A549 treated with CpdA at 1 μM for 4 hours (cell line): ENCODE measurements at places on chromosomes 5 and 9. TPM values are rescaled to one million over a fixed set of nuclear protein-coding genes. Genes with fewer than 3 reads are reported as not detected.

The KIF24 gene
- total RNA-seq: 3.4 to 3.8 TPM (median 3.6 TPM) in 5 replicates

The KCNIP1 gene
- total RNA-seq: not detected in 5 replicates

The SLC4A9 gene
- total RNA-seq: 0.01 TPM in 1 of 5 replicates, not detected in the others

The LEAP2 gene
- total RNA-seq: 0.87 to 1.7 TPM (median 1.5 TPM) in 5 replicates

The SLCO6A1 gene
- total RNA-seq: not detected in 5 replicates

The BRINP1 gene
- total RNA-seq: 0.13 to 0.22 TPM (median 0.14 TPM) in 5 replicates

The CCDC171 gene
- 0.34 to 0.45 TPM (median 0.41 TPM) in 5 replicates for total RNA-seq

The SHOC1 gene
- total RNA-seq: 0.01 TPM in 1 of 5 replicates, not detected in the others

The PDCD1LG2 gene
- 0.33 to 0.59 TPM (median 0.36 TPM) in 5 replicates for total RNA-seq

The SPATA31D3 gene
- total RNA-seq: not detected in 5 replicates

The ATP10B gene
- not detected in 5 replicates for total RNA-seq
